ENCODE measurements at places on chromosomes 1 and 21.
A peak's percentile ranks its signal among the peaks of the same experiment; 100 is the strongest.

DNA sequence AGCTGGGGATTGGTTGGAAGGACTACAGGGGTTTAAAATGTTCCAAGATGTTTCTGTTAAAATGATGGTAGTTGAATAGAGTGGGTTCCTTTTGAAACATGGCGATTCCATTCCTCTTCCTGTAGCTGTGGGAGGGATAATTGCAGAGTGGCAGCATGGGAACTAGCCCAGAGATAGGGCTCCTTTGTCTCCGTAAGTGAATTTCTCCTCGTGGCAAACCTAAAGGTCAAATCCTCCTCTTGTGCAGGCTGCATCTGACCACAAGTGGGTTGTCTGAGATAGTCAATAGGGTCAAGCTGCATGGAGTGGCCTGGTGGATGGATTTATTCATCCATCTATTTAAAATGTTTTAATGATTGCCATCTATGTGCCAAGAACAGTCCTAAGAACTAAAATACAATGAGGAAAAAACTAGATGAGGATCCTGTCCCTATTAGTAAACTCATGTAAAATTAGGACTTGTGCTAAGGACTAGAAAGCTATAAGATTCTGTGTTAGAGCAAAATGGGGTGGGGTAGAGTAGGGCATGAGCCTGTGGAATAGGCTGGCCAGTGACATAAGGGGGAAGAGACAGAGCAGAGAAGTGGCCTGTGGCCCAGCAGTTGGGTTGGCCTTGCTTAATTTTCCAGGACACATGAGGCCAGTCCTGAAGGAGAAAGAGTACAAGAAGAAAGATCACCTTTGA, 89.1 kb upstream of the IVNS1ABP start:
- no peak for DNase-seq

- DNase-seq = no peak
These were observed 349.1 kb downstream of the DPYD start for GRCh38 chr1:97571760-97572159.

GRCh38 chr1:66143651-66144050, 351.0 kb downstream of the PDE4B start:
- DNase-seq = no peak

DNA sequence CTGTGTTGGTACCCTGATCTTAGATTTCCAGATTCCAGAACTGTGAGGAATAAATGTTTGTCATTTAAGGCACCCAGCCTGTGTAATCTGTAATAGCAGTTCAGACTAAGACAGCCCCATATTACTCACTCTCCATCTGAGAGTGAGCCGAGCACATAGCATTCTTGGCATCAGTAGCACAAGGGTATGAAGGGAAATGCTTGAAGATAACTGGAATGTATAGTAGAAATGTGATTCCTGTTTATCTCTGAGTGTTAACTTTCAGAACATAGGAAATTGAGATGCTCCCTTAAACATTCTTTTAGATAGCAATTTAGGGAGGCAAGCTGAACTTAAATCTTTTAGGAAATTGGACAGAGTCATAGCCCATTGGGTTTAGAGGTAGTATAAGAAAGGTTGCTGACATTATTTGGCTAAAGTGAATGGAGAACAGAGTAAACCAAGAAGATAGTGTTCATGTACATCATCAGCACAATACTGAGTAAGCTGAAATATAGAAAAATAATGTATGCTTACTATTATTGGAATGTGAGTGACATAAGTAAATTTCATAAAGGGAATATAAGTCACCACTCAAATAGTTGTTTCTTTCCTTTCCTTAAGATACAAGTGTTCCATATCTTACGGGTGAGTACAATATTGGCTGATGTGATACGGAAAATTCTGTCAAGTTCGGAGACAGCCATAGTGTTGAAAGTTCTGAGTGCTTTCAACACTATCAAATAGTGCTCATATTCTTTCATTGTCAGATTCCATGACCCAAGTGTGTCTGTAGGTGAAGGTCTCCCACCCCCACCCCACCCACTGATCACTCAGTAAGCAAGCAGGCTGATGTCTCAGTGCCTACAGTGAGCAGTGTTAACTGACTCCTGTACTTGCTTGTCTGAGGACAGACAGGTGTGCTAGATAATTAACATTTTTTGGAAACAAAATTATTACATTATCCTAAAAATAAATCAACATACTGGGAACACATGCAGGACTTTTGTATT, 73.7 kb downstream of the LRRC8D start:
- no peak for DNase-seq

DNA sequence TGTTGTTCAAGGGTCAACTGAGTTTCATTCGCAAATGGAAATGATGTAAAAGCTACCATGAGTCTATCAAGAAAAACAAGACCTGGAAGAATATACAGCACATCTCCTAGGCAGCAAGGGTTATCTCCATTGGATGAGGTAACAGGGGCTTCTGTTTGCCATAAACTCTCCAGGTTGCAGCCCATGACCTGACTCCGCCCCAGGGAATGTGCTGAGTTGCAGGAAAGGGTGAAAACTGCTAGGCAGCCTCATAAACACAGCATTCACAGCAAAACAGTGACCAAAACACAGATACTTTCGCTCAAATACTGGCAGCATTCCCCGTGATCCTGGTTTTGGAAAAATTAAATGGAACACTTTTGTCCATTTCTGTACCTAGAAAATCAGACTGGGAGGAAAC, 20.2 kb upstream of the ACTA1 start:
- no peak for DNase-seq

DNA sequence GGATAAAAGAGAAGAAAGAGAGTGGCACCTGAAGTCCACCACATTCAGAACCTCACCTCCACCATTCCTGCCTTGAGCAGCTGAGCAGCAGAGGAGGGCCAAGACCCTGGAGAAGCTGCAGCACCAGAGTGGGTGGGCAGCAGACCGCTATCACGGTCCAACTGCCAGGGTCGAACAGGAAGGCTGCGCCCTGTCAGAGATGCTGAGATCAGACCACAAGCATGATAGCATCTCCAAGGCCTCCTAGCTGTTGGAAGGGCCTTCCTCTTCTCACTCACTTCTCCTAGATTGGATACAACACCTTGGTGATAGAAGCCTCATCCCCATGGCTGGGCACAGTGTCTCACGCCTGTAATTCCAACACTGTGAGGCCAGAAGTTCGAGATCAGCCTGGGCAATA, 12.1 kb upstream of the SLC45A3 start:
- DNase-seq = no peak

- no peak for DNase-seq
These were observed at the start of gene PEAR1 for GRCh38 chr1:156893048-156893953. PEAR1 (plus strand) TSS chr1:156893718; CDS start chr1:156903927, 10,209 bp downstream.

GRCh38 chr1:54464031-54464476, 57.9 kb upstream of the SSBP3 start:
- no peak for DNase-seq

DNA sequence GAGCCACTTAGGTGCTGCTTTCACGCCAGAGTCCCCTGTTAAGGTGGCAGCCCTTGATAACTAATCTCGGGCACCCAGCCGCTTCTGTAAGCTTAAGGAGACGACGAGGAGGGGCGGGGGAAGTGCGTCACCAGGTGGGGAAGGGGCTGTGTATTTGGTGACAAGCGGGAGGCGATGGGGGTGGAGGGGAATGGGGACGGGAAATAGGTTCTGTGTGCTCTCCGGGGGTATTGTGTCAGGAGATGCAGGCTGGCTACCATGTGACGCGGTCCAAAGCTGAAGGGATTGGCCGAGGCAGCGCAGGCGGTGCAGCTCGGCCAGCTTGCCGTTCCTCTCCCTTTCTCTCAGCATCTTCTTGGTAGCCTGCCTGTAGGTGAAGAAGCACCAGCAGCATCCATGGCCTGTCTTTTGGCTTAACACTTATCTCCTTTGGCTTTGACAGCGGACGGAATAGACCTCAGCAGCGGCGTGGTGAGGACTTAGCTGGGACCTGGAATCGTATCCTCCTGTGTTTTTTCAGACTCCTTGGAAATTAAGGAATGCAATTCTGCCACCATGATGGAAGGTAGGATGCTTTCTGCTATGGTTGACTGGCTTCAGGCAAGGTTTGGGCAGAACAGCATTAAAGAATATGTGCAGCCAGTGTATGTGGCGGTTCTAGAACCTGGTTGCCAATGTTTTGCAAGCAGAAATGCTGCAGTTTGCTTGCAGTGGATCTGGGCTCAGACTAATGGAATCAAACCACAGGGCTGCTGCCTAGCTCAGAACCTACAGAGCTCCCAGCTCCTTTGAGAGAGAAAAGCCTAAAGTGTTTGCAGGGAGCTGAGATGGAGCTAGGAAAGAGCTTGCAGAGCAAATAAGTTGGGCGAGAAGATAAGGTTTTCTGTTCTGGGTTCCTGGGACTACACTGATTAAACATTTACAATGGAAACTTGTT, at the start of gene SGIP1:
Gene SGIP1 (plus strand): TSS at position 350 of the 937 bp plus-strand sequence. CDS start 206 bp downstream, at position 556.
- peak; percentile 87 for DNase-seq

DNA sequence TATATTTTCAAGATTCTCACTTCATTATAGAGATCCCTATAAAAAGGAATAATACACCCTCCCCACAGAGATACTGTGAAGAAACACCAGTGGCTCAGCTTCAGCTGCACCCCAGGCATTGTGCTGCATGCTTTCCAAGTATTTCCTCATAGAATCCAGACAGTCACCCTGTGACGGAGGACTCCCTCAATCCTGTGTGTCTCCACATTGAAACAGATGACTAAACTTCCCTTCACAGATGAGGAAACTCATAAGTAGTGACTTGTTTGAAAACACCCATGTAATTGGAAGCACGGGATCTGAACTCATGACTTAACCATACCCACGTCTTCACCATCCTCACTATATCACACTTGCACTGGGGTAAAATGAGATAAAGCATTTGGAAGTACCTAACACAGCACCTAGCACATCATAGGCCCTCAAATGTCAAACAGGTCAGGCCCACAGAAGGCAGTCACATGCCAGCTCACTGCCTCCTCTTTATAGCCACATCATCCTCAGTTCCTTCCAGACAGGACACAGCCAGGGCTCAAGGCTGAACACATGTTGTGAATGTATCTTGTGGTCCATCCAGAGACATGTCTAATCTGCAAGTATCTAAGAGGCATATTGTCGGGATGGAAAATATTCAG, 55.2 kb downstream of the GPR161 start:
- peak; percentile 42 for DNase-seq

DNA sequence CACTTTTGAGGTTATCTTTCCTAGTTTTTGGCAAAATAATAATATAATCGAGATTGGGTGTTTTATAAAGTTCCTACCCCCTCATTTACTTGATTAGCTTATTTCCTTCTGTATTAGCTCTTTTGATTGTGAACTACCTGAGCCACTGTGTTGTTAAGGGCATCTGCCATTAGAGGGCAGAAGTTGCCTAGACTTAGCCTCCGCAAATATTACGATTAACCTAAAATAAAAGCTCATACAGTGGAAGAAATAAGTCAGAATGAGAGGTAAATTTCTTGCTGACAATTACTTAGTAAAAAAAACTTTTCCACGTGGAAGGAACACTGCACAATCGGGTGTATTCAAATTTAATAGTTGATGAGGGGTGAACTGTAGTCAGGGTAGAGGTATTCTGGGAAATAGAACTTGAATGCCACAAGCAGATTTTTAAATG, 2.3 kb downstream of the H3-3A start:
- DNase-seq = peak; percentile 33

GRCh38 chr1:86774305-86775295, 70.2 kb downstream of the SH3GLB1 start:
- peak; percentile 87 for DNase-seq

DNA sequence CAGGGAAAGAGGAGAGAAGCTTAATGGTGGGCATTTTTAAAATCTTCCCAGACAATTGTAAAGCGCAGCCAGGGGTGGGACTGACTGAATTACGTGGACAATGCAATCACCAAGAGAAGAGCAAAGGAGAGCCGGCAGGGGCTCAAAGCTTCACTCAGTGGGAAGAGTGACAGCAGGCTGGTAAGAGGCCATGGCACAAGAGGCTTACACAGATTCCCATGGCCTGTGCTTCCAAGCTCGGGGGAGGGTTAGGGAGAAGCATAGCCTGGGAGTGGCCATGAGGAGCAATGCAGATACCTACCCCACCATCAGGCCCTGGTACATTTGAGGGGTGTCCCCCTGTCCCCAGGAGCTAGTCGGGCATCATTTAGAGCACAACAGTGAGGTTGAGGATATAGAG, 27.1 kb upstream of the SEC16B start:
- no peak for DNase-seq

DNA sequence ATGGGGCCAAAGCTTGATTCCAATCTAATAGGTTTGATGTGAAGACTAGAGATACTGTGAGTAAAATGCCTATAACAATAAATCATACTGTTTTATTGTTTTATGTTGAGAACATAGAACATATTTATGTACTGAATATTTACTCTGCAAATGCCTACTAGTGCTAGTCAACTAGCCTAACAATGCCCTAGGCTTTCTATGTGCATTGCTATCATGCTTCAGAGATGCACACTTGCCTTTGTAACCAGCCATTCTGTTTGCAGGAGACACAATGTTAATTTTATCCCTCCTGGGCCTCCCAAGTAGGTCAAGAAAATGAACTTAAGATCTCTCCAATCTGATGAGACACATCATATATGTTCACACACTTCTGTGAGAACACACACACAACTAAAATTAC, 530.8 kb upstream of the BEND5 start:
- no peak for DNase-seq

- DNase-seq = no peak
These were observed 50.1 kb downstream of the KLHDC7A start for GRCh38 chr1:18530587-18531502.

DNA sequence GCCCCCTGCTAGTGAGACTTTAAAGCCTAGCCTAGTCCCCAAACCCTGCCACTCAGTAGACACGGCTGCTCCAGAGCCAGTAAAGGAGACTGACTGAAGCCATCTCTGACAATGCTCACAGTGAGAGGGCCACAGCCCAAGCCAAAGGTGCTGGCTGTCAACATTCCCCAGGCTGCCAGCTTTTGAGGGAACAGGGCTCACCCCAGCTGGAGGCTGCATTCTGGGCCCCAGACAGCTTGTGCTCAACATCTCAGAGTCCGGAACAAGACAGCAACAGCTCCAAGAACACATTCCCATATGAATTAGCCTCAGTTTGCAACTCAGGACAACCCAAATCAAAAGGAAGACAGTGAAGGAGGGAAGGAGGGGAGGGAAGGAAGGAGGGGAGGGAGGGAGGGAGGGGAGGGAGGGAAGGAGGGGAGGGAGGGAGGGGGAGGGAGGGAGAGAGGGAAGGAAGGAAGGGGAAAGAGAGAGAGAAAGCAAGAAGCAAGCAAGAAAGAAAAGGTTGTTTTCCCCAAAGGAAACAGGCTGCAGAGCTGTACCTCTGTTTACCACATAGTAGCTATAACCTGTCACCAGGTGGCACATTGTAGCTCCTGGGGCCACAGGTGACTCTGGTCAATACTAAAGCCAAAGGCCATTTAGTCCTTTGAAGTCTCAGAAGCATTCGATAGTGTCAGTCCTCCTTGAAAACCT, 5.4 kb downstream of the ARTN start:
- no peak for DNase-seq

DNA sequence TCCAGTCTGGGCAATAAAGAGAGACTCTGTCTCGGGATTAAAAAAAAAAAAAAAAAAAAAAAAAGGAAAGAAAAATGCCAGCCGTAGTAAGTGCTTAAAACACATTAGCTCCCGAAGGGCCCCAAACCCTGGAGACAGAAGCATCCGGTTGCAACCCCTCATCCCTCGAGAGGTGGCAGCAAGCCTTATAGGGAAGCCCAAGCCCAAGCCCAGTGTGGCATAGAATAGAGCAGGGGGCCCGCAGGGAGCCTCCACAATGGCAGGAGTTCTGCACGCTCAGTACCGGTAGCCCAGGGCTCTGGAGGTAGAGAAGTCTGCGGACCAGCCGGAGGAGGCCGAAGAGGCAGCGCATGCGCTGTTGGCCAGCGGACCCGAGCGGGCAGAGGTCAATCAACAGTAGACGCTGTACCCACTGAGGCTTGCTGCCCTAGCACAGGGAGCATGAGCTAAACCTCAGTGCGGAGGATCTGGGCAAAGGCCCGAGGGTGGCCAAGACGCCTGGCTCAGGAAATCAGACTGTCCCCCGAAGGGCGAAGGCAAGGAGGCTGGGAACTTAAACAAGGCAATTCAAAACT, 34.1 kb upstream of the C1orf198 start:
- DNase-seq = no peak

All from posterior cingulate gyrus (tissue), 11 donors.